ENCODE measurements at places on chromosomes 2 and 18.

DNA sequence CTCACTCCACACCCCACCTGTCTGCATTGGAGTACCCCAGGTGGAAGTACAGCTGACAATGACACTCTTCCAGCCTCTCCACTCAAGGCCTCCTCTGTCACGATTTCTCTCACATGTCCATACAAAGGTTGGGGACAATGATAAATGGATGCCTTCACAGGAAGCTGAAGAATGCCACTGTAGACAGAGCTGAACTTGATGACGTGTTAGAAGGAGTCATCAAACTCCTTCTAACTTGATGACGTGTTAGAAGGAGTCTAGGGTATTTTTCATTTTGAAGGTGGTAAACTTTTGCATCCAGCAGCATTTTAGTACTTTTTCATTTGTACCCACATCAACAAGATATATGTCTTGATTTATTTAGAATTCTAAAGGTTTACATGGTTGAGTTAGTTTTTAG, 163.5 kb upstream of the DNMT3A start:
- no peak for DNase-seq

DNA sequence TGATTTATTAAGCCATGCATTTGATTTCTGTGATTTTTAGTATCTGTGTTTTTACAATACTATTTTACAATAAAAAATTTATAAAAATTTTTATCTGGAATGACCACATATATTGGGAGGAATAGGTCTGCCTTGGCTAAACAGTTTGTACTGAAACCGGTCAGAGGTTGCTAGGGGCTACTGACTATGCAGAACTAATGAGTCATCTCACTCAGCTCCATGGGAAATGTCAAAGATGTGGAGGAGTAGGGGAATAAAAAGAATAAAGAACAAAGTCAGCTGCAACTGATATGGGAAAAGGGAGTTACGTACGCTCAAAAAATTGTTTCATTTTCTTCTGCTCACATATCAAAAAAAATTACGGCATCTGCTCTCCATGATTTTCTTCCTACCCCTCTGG, 8.6 kb upstream of the TMEM163 start:
- DNase-seq, result no peak

- DNase-seq, result no peak
Measured at GRCh38 chr2:176291809-176292283, 22.6 kb downstream of the MTX2 start.

DNA sequence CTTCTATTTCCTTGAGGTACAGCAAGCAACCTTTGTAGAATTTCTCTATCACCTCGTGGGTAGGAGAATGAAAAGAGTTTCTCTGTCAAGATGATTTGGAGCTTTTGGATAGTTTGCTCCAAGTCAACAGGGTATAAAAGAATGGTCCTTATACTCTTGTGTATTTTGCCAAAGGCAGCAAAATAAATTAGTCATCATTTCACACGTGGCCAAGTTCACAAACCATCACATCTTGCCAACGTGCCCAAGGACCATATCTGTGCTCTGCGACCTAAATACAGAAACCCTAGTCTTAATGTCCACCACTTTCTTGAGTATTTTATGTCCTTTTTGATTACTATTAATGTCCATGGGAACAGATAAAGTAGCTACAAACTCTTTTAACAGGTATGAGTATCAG, 262.9 kb downstream of the AFF3 start:
- DNase-seq, result no peak

DNA sequence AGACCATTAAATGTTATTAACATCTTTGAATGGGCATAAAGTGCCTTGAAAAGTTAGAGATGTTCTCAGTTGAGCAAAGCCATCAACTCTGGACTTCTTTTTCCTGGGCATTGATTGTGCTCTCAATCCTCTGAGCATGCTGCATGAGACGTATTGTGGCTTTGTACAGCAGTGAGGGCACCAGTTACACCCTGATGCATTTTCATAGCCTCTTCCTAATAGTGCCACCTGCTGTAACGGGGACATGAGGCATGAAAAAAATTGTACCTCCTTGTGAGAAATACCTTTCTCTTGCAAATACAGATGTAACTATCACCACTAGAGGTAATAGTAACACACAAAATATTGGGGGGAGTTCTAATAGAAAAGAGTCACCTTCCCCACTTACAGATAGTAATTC, 697.5 kb downstream of the TMEM182 start:
- DNase-seq, result no peak

GRCh38 chr2:10078704-10079265, 1.4 kb downstream of the CYS1 start:
- DNase-seq, result no peak

DNA sequence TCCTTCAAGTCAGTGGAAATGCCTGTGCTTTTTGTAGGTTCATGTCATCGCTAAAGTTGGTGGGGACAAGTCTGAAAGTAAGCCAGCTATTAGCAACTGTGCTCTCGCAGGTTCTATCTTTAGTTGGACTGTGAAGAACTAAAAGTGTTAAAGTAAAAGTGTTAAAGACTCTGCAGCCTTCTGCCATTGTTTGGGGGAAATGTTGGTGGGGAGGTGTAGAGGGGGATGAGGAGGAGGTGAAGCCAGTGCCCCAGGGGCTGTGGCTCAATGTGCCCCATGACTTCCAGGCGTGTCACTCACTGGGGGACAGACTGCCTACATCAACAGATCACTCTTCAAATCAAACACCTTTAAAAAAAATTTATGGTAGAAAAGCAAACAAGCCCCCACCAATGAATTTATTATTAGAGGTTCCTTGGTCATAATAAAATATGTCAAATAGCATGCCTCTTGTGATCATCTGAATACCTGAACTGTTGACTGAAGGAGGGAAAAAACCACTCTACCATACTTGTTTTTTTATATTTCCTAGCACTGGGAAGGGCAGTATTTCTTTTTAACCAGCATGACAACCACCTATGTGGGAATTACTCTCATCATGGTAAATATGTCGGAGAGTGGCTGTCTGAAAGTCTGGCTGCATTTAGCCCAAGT, 19.3 kb downstream of the TGFA start:
- no peak for DNase-seq

- peak; percentile 52 for DNase-seq
Measured at GRCh38 chr18:49845629-49846360, 32.5 kb upstream of the ACAA2 start.

DNA sequence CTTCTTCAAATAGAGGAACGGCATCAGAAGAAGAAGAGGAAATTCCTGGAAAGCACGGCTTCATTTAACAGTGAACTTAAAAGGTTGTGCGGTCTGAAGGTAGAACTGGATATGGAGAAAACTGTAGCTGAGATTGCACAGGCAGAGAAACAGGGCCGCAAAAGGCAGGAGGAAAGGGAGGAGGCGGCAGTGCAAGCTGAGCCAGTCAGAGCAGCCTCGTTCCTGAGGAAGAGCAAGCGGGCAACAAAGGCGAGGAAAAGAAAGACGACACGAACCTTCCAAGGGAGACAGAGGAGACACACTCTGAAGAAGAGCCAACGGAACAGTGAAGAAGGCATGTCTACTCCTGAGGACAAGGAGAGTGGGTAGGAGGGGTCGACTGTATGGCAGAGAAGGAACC, 22.6 kb upstream of the GAREM2 start:
- DNase-seq, result no peak

DNA sequence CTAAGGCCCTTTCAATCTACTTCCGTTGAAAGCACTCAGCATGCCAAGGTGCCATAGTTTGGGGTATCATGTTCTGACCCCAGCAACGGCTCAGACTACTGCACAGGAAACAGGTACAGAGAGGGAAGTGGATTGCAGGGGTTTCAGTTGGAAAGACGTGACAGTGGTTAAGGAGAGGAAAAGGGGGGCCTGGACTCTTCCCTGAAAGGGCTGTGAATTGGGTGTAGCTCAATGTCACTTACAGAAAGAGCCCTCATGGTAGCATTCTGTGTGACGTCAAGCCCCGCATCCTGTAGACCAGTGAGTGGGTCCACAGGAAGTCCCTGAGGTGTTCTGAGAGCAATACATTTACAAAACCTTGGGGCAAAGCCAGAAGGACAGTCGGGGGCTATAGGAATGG, 121.5 kb upstream of the GYPC start:
- DNase-seq, result no peak

GRCh38 chr2:212066546-212066945, 472.1 kb downstream of the ERBB4 start:
- DNase-seq, result no peak

DNA sequence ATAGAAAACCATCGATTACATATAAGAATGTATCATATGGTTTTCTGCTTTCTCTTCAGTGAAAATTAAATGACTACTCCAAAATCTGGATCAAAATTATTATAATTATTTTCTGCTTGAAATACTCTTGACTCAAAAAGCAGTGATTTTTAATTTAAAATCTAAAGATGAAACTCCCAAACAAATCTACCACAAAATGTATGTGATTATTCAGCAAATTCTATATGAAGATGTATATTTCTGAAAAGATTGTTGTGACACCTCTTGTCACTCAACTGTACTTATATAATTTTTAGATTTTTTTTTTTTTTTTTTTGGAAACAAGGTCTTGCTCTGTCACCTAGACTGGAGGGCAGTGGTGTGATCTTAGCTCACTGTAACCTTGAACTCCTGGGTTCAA, 98.6 kb downstream of the MTCL1 start:
- DNase-seq, result no peak

DNA sequence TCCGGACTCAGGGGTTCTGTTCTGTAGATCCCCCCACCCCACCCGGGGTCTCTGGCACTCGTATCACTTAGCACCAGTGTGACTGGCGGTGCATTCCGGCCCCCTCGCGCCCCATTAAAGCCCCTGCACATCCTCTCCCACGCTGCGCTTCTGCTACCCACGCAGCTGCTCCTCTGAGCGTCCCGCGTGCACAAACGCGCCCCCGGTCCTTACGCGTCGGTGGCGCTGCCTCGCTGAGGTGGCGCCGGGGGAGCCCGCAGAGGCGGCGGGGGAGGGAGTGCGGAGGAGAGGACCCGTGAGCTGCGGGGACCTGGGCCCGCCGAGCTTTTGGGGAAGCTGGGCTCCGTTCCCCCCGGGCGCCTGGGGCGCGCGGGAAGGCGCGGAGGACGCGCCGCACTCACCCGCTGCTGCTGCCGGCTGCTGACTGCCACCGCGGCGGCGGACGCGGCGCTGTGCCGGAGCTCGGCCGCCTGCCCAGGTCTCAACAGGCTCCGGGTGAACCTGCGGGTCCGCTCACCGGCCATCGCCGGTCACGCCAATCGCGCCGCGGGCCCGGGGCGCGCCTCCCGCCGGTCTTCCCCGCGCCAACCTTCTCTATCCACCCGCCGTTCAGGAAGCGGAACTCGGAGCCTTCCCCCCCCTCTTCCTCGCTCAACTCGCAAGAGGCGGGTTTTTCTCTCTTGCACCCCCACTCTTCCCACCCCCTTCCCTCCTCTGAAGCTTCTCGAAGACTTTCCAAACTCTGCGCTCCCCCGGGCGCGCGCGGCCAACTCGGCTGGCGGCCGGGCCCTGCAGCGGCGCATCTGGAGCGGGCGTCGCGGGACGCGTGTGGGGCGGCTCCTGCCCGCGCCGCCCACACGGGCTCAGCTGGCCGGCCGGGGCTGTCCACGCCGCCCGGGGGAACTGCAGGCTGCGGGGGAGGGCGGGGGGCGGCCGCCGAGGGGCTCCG, at the start of gene DOCK10:
Gene DOCK10 (minus strand): TSS at position 618 of the 949 bp plus-strand sequence. CDS start 94 bp downstream, at position 524.
- DNase-seq, result peak; percentile 78

GRCh38 chr2:182240862-182241371, 185.9 kb downstream of the PDE1A start:
- no peak for DNase-seq

Data from aorta (tissue), 5 donors.